ENCODE measurements at places on chromosomes 16 and 17. TPM values are rescaled to one million over a fixed set of nuclear protein-coding genes. Genes with fewer than 3 reads are reported as not detected.

- DNase-seq: no peak
Observed at GRCh38 chr16:54027558-54027957, 259.0 kb downstream of the IRX3 start.

Gene GDPD3
- 0.50 TPM for total RNA-seq

DNA sequence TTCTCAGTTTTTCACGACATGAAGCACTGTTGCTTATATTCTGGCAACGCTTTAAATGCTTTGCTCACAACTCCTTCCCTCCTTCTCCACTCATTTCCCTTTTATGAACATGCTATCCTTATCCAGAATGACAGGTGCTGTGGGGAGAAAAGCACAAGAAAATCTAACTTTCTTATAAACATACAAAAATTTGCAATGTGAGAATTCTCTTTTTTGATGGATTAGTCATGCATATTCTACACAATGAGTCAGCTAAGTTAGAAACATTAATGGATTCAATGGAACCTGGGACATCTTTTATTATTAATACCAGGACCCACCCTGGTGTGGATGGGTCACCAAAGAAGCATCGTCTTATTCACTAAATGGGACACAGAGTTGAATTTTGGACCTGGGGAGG is 234.6 kb upstream of the CDH5 start:
- DNase-seq: no peak

Gene SYCE1L
- 3.4 TPM for total RNA-seq

DNA sequence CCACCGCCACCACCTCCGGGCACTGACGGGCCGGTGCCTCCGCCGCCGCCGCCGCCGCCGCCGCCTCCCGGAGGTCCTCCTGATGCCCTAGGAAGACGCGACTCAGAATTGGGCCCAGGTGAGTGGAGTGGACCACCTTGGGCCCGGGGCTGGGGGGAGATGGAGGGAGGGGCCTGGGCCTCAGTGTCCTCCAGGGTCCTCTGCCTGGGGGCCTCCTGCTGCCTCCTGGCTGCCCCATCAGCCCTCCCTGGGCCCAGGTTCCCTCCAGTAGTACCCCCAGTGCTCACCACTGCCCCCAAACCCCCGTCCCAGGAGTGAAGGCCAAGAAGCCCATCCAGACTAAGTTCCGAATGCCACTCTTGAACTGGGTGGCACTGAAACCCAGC is 19.9 kb downstream of the SPATA32 start:
- no peak for DNase-seq
